ENCODE measurements at places on chromosomes 4 and X. TPM values are rescaled to one million over a fixed set of nuclear protein-coding genes. Genes with fewer than 3 reads are reported as not detected.
A peak's percentile ranks its signal among the peaks of the same experiment; 100 is the strongest.

- H3K27ac ChIP-seq = no peak overlapping the region
- no peaks in the 10 kb centered on the region for H3K27me3 ChIP-seq
- H3K4me1 ChIP-seq = no peaks in the 10 kb centered on the region
- no peak overlapping the region for H3K4me3 ChIP-seq
- no peak for DNase-seq
Measured at GRCh38 chrX:77342004-77342403, 105.2 kb upstream of the FGF16 start.

HOPX gene
- 5.9 TPM for total RNA-seq

- H3K36me3 ChIP-seq = no peaks in the 10 kb centered on the region
- no peaks in the 10 kb centered on the region for H3K4me1 ChIP-seq
- no peak overlapping the region for H3K27ac ChIP-seq
- H3K27me3 ChIP-seq = no peaks in the 10 kb centered on the region
- DNase-seq = no peak
Measured at GRCh38 chrX:11954176-11954575, 184.1 kb upstream of the FRMPD4 start.

SPANXN1 gene
- not detected for total RNA-seq

DNA sequence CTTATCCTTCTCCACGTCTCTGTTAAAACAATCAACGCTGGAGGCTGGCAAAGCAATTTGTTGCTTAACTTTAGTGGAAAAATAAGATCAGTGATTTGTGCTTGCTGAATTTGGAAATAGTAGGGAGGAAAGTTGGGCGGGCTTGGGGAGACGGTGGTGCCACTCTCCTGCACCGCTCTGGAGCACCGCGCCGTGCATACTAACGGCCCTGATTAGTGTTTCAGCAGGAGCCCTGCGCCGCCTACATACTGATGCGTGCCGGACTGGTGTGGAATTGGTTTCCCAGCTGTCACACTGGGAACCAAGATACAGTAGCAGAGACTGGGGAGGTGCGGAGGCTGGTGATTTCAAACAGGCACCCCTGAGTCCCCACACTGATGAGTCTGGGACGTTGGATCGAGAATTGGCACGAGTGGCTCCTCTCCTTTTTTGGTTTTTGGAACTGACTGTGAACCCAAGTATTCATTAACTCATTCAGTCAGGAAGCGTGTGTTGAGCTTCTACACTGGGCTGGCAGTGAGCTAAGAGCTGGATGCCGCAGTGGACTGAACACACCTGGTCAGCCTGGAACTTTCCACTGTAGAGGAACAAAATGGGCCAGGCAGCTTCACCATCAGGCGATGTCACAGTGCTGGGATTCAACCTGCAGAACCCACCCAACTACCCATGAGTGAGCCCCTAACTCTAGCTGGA, 29.0 kb upstream of the PSAPL1 start:
- H3K4me1 ChIP-seq = no peaks in the 10 kb centered on the region
- no peak overlapping the region for H3K4me3 ChIP-seq
- no peak overlapping the region for H3K27ac ChIP-seq
- H3K36me3 ChIP-seq = no peaks in the 10 kb centered on the region
- no peak for DNase-seq
- H3K27me3 ChIP-seq = peaks cover 3% of the 10 kb centered on the region

DNA sequence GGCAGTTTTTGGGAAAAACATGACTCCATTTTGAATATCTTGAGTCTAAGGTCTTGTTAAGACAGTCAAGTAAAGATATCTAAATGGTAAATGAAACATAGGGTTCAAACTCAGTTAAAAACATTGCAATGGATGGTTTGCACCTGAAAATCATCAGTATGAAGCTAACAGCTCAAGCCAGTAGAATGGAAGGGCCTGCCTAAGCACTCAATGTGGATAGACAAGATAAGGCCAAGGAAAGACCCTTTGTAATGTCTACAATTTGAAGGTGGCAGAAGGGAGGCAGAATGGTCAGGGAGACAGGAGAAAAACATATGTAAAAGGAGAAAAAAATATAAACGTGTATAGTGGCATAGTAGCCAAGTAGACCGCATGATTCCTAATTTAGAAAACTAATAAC, 78.2 kb downstream of the REELD1 start:
- H3K27me3 ChIP-seq = no peaks in the 10 kb centered on the region
- no peaks in the 10 kb centered on the region for H3K4me1 ChIP-seq
- peaks cover 2% of the 10 kb centered on the region for H3K36me3 ChIP-seq
- no peak for DNase-seq
- H3K4me3 ChIP-seq = no peak overlapping the region

DNA sequence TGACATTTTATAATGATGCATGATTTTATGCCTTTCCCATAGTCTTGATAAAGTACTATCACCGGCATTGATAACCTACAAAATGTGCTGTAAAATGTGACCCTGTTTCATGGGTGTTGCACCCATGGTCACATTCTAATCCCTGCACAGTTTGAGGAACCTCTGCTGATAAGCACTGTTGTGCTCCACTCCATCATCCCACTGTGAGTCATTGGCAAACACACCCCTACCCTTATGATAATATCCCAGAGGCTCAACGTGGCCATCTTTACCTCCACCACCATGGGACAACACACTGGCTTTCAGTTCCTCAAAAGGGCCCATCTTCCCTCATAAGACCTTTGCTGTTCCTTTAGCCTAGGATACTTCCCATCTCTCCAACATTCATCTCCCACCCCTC, 32.0 kb upstream of the SGMS2 start:
- H3K4me3 ChIP-seq = no peak overlapping the region
- no peaks in the 10 kb centered on the region for H3K36me3 ChIP-seq
- H3K27me3 ChIP-seq = no peaks in the 10 kb centered on the region
- H3K27ac ChIP-seq = no peak overlapping the region

DNA sequence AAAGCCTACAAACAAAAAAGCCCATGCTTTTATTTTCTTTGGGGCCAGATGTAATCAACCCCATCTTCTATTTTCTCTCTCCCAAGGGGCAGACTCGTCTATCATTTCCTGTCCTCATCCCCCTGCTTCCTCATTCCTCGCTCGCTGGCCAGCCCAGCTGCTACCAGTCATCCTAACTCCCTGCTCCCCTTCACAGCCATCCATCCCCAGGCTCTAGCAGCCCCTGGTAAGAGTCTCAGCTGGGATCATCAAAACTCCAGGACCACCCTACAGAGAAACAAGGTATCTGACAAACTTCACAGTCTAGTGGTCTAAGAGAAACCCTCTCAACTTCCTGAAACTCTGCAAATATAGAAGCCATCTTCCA, 23.6 kb downstream of the SH3KBP1 start:
- H3K36me3 ChIP-seq = no peaks in the 10 kb centered on the region
- no peaks in the 10 kb centered on the region for H3K27me3 ChIP-seq
- H3K4me3 ChIP-seq = no peak overlapping the region
- DNase-seq = no peak
- peaks cover 39% of the 10 kb centered on the region for H3K4me1 ChIP-seq
- no peak overlapping the region for H3K27ac ChIP-seq

DNA sequence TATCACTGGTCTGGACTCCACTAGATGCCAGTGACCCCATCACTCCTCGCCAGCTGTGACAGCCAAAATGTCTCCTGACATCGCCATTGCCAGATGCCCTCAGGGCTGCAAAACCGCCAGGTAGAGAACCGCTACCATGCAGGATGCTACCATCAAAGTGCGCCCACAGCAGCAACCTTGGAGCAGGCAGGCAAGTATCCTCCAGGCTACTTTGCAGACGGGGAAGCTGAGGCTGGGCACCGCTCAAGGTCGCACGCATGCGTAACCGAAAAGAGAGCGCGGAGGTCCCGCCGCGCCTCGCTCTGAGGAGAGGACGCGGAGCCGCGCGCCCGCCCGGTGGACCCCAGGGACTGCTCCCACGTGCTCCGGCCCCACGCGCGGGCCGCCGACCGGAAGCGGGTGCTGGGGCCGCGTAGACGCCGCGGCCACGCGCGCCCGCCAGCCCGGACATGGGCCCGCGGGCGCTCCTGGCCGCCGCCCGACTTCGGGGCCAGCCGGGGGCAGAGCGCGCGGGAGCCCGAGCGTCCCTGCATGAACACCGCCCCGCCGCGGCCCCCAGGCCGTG, at the start of gene STS:
STS (plus strand) TSS at position 300 of the 565 bp plus-strand sequence. CDS start 105,488 bp downstream, outside the sequence.
- no peaks in the 10 kb centered on the region for H3K36me3 ChIP-seq
- no peaks in the 10 kb centered on the region for H3K27me3 ChIP-seq
- peak within 1 kb of the TSS; percentile 72 for H3K27ac ChIP-seq
- H3K4me1 ChIP-seq = peaks cover 10% of the 10 kb centered on the region
- peak; percentile 13 for DNase-seq
- H3K4me3 ChIP-seq = peak within 1 kb of the TSS; percentile 98

GRCh38 chrX:136310411-136310810, 9.6 kb downstream of the ADGRG4 start:
- H3K27me3 ChIP-seq = no peaks in the 10 kb centered on the region
- H3K27ac ChIP-seq = no peak overlapping the region
- H3K4me3 ChIP-seq = no peak overlapping the region
- no peak for DNase-seq
- H3K36me3 ChIP-seq = no peaks in the 10 kb centered on the region
- no peaks in the 10 kb centered on the region for H3K4me1 ChIP-seq

- H3K27ac ChIP-seq = no peak overlapping the region
- no peaks in the 10 kb centered on the region for H3K4me1 ChIP-seq
- no peak for DNase-seq
- no peaks in the 10 kb centered on the region for H3K36me3 ChIP-seq
Measured at GRCh38 chr4:35897808-35898207, 346.5 kb downstream of the ARAP2 start.

DNA sequence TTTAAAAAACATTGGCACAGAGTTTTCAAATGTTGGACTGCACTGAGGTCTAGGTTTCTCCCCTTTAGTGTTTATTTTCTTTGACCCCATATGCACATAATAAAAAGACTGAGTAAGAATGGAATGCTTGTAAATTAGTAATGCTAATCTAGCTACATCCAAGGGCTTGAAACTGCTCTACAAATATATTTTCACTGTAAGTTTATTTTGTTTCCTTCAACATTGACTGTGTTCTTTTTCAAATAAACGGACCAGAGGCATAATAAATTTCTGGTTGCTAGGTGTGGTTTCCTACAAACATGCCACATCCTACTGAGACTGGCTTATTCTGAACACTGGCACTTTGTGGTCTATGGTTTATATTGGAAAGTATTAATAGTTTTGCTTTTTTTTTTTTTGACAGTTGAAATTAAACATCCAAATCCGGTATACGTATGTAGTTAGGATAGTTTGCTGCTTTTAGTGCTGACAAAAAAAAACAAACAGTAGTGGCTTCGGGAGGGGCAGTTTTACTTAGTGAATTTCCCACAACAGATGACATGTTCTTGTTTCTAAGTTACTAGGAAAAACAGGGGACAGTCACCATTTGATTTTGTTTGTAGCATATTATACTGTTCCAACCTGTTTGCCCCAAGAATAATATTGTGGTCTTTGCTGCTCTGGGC, 13.2 kb downstream of the CA5B start:
- H3K36me3 ChIP-seq = peaks cover 12% of the 10 kb centered on the region
- H3K4me1 ChIP-seq = peaks cover 71% of the 10 kb centered on the region
- no peaks in the 10 kb centered on the region for H3K27me3 ChIP-seq
- no peak for DNase-seq

DNA sequence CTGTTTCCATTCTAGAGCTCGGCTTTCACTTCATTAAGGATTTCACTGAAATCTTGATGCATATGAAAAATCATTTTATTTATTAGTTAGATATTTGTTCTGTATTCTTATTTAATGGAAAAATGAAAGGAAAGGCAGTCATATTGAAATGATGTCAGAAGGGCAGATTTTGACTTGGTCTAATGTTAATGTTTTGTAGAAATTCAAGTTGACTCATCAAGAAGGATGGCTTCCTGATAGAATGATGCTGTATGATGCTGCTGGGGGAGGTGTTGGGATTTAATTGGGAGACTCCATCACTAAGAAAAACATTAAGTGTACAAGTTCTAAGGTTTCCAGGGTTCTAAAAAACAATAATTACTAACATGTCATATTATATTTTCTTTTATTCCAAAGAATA, 204.8 kb downstream of the PDGFC start:
- H3K27me3 ChIP-seq = no peaks in the 10 kb centered on the region
- H3K4me1 ChIP-seq = no peaks in the 10 kb centered on the region
- no peak for DNase-seq
- no peak overlapping the region for H3K27ac ChIP-seq
- no peaks in the 10 kb centered on the region for H3K36me3 ChIP-seq

GRCh38 chrX:12894074-12895030, 12.1 kb upstream of the TLR8 start:
- H3K27ac ChIP-seq = no peak overlapping the region
- no peak overlapping the region for H3K4me3 ChIP-seq
- peak; percentile 42 for DNase-seq
- H3K27me3 ChIP-seq = no peaks in the 10 kb centered on the region

DNA sequence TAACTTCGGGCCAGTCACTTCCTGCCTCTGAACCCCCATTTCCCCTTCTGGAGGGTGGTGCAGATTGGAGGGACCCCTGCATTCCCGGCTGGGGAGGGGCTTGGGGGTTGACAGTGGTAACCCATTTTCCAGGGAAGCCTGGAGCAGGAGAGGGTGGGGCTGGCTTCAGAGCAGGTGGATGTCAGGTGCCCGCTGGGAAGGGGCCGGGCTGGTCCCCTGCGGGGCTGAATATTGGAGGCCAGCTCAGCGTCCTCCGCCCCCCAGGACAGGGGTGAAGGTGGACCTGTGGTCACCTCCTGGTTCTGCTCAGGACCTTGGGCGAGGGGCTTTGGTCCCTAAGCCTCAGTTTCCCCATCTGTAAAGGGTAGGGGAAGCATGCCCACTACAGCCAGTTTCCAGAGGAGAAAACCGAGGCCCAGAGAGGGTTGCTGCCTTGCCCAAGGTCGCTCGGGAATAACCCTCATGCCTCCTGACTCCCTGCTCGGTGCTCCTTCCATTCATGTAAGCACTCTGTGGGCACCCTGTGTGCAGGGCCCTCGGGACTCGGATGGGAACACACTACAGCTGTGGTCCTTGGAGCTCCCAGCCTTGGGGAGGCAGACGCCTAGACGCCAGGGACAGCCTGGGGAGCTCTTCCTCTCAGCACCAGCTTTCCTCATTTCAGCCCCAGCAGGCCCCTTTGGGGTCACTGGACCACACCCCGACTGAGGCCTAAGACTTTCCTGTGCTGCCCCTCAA, 683 bp downstream of the MAN2B2 start:
- H3K4me1 ChIP-seq = peaks cover 30% of the 10 kb centered on the region
- peak overlapping the region; percentile 98 for H3K4me3 ChIP-seq
- DNase-seq = no peak

PAGE1 gene
- total RNA-seq = not detected

DNA sequence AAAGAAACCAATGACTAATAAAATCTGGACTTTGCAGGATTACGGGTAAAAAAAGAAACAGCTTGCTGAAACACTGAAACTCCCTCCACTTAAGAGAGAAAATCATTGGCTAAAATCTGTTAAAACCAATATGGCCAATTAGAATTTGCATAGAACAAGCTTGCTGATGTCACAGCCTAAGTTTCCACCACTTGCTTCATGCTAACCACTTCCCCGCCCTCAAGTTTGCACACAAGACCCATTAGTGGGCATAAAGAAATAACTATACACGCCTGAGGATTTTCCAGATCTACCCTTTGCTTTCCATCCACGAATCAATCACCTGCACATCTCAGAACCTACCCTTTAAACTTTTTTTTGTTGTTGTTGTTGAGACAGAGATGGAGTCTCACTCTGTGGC, 42.7 kb upstream of the PHEX start:
- peaks cover 3% of the 10 kb centered on the region for H3K4me1 ChIP-seq
- peaks cover 9% of the 10 kb centered on the region for H3K36me3 ChIP-seq
- H3K27ac ChIP-seq = no peak overlapping the region
- H3K27me3 ChIP-seq = no peaks in the 10 kb centered on the region
- no peak for DNase-seq
- no peak overlapping the region for H3K4me3 ChIP-seq

GRCh38 chrX:106932492-106932923, 12.3 kb downstream of the CLDN2 start:
- H3K4me1 ChIP-seq = peaks cover 10% of the 10 kb centered on the region
- DNase-seq = no peak
- H3K27me3 ChIP-seq = no peaks in the 10 kb centered on the region
- H3K27ac ChIP-seq = no peak overlapping the region
- H3K4me3 ChIP-seq = no peak overlapping the region
- H3K36me3 ChIP-seq = no peaks in the 10 kb centered on the region

APELA gene
- not detected for total RNA-seq

TREX2 gene
- 1.1 TPM for total RNA-seq
